ENCODE measurements at places on chromosomes 4 and X.
A peak's percentile ranks its signal among the peaks of the same experiment; 100 is the strongest.

GRCh38 chr4:131370846-131371245, 1778.2 kb upstream of the PCDH10 start:
- DNase-seq = peak; percentile 8

DNA sequence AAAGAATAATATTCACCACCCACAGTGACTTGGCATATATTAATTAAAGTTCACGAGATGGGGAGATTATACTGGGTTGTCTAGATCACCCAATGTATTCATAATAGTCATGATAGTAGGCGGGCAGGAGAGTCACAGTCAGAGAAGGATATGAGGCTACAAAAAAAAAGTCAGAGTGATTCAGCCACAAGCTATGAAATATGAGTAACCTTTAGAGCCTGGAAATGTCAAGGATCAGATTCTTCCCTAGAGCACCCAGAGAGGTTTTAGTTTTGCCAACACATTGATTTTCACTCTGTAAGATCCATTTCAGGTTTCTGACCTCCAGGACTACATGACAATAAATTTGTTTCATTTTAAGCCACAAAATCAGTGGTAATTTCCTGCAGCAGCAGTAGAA, 501.9 kb downstream of the GABRG1 start:
- no peak for DNase-seq

DNA sequence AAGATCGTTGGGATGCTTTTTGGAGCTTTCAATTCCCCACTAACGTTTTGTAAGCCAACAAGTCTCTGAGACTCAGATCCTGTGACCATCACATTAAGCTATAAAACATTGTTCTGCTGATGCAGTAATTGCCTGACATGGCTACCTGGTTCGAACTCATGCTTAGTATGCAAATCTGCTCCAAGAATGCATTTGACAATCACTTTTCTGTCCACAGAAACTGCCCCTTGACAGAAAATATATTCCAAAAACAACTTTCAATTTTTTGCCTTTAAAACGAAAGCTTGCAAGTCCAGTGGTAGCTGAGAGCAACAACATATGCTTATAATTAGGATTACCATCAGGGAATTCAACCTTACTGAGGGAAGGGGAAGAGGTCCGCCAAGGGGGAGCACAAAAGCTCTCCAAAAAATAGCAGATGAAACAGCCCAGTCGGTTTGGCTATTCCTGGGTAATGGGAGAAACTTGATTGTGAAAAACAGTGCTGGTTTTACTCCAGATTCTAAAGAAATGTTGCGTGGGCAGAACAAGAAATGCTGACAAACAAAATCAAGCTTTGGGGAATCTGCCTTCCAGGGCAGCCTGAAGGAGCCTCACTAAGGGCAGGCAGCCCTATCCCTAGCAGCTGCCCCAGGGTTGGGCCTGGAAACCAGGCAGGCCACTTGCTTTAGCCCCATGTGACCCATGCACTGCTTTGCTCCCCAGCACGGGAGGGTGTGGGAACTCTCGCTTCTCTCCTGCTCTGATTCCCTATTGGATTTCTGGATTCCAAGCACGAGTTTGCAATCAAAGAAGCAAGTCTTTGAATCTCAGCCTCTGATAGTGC, 160.7 kb upstream of the LDB2 start:
- DNase-seq = no peak

GRCh38 chrX:129726307-129727111, 12.3 kb upstream of the XPNPEP2 start:
- DNase-seq = peak; percentile 53

DNA sequence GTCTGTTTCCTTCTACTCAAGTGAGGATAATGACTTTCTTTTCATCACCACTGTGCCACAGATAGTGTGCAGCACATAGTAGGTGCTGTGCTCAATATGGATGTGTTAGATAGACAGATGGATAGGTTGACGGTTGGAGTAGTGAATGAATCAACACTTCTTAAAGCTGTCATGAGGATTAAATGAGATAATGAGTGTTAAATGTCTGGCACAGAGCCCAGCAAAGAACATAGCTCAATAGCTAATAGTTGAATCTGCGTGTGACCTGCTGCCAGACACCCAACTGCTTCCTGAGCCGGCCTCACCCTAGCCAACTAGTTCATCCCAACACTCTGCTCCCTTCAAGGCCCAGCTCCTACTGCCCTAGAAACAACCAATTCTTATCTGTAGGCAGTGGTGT, 67.7 kb upstream of the PJA1 start:
- DNase-seq = peak; percentile 92

- DNase-seq = peak; percentile 40
Observed at GRCh38 chr4:1792832-1793495, at the start of gene FGFR3. Gene FGFR3 (plus strand): TSS chr4:1793293. CDS start chr4:1793935, 642 bp downstream.

DNA sequence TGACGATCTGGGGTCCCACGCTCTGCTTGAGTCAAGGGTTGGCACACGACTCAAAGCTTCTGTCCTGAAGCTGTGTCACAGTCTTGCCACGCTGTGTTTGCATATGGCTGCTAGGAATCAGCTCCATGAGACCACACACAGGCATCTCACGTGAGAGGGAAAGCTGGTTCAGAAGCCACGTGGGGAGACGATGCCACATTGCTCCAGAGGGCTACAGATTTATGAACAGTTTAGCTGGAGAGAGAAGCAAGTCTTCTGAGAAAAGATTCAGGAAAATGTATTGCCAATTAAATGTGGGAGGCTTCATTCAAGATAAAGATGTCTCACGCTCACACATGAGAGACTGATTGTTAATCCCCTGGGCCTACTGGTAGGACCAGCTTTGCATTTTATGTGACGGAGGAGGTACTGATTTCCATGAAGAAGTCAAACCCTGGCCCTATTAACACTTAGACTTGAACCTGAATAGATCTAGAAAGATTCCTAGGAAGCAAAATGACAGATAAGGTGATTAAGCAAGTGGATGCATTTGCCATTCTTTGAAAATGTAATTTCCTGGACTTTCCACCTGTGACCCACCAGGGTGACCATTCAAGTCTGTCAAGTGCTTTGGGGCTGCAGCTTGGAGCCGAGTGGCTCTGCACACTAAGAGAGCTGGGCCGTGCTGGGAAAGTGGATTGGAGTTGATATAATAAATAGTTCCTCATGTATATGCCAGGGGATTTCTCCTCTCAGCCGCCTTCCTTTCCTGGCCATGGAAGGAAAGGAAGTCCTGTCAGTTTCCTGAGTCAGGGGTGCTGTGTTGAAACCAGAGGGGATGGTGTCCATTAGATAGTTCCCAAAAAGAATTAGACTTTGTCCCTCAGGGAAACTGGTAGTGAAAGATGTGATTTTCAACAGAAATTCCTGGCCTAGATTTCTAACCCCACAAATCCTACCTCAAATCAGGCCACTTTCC, 29.0 kb downstream of the ENPP6 start:
- DNase-seq = no peak

DNA sequence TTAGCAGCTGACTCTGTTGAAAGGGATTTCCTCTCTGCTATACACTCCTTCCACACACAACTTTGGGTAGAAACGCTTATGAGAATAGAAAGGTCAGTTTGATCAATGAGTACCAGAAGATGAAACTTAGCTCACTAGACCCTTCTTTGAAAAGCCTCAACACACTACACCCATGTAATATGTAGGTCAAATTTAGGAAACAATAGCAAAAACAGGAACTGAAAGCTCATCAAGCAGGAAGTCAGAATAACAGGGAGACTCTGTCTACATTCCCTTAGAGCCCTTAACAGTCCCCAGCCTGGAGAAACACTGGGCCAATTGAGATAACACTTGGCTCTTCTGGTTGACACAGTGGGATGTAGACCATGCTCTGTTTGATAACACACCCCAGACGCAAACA, 30.7 kb downstream of the SRPX2 start:
- DNase-seq = no peak

- no peak for DNase-seq
Observed at GRCh38 chr4:118716304-118716703, 31.1 kb downstream of the METTL14 start.

DNA sequence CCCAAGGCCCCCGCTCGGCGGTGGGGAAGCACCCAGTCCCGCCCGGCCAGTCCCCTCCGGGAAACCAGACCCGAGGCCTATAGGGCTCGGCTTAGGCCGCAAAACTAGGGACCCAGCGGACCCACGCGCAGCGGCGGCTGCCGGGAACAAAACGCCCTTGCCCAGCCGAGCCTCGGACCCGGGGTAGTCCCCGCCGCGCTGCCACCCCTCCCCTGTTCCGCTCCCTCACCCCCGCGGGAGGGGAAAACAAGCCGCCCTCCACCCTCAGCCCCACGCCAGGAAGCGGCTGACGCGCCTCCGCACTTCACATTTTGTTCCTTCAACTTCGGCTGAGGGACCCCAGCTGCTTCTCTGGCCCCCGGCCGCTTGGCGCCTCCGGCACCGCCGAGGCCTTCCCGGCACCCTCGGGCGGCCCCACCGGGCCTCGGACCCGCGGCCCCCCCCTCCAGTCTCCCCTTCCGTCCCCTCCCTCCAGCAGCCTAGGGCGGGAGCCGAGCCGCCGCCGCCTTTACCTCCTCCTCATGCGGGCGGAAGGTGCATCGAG, 694 bp downstream of the PDS5A start:
- peak; percentile 39 for DNase-seq

DNA sequence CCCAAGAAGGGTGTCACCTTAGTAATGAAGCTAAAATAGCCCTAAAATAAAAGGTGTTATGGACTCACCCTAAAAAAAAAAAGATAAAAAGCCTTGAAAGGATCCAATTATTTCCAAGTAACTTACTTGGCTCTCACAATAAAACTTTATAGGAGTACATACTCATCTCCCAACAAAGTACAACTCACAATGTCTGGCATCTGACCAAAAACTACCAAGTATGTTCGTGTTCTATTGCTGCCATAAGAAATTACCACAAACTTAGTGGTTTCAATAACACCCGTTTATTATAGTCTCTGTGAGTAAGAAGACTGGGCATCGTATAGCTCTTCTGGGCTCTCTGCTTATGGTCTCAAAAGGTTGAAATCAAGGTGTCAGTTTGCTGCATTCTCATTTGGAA, 51.0 kb downstream of the BEX1 start:
- no peak for DNase-seq

DNA sequence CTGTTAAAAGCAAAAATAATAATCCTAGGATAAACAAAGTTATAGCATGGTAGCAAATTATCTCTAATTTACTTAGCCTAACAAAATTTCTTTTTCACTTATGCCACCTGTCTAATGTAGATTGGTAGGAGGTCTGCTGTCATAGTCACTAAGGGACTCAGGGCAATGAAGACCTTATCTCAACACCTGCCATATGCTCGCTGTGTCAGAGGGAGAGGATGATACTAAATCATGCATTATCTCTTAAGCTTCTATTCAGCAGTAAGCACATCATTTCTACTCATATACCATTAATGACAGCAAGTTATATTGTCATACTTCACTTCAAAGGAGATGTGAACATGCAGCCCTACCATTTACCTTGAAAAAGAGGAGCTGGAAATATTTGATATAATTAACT, 44.1 kb downstream of the AFM start:
- DNase-seq = no peak

DNA sequence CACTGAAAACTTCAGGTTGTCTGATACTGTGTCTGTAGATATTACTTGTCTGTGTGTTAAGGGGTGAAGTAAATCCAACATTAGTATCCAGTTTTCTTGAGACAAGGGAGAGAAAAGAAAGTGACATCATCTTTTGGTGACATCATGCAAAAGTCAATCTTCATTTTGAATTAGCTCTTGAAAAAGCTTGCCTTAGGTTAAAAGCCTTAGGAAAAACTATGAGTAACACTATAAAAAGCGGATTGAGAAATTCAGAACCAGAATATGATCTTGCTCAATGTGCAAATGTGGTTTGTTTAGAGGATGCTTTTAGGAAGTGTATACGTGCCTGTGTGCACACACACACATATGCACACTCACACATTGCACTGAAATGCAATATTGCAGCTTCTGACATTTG, 345.8 kb upstream of the CASK start:
- DNase-seq = no peak

DNA sequence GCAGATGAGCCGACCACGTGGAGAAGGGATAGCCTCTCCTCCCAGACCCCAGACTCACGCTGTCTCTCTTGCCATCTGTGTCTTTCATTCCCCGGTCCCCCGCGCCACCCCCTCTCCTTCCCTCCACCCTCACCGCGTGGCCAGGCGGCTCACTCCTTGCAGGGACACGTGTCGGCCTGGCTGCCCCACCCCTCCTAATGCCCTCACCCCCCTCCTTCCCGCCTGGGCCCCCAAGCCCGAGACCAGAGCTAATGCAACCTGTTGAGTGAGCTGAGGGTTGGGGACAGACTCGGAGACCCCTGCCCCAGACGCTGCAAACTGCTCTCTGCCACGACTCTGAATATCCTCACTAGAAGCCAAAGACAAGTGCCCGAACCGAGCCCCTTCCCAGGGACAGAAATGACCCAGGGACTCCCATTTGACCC, 1.8 kb downstream of the SLC38A5 start:
- DNase-seq = peak; percentile 76

DNA sequence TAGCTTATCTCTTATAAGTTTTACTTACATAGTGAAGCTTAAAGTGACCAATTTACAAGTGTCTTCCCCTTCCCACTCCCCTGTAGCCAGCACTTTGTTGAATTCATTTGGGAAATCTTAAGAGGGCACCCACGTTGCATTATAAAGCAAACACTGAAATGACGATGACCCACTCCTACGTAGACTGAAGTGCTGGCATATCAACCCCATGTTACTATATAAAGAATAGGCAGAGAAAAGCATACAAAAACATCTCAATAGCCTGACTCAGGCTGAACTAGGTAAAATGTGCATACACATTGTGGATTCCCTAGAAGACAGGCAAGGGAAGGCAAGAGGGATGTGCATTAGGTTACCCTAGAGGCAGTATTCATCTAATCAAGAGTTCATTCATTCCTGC, 313.4 kb downstream of the TENM3 start:
- no peak for DNase-seq

GRCh38 chr4:147683717-147684700, at the start of gene PRMT9:
Gene PRMT9 (minus strand): TSS chr4:147684163. CDS start chr4:147683987, 176 bp downstream.
- DNase-seq = peak; percentile 76

GRCh38 chr4:183532821-183533220, 28.0 kb downstream of the ING2 start:
- DNase-seq = no peak

DNA sequence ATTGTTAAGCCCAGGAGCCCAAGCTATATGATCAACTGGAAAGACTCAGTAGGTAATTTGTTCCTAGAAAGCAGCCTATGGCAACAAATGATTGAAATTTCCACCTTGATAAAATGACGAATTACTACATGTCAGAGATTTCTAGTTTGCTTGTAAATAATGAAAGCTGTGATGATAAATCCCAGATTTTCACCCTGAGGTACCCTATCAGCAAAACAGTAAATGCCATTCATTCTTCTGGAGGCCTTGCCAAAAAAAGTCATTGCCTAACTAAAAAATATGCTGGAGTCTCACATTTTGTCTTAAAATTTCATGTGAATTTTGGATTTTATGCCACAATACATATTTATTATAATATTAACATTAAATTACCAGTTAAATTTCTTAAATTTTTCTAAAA, 71.3 kb downstream of the PPEF2 start:
- no peak for DNase-seq
